Renal pelvis (tissue), 12 donors: ENCODE measurements at places on chromosomes 6 and 20.

GRCh38 chr6:44223319-44224028, at the start of gene SLC29A1:
TSS of gene SLC29A1 (plus strand) at chr6:44223595. CDS start at chr6:44227314, 3,719 bp downstream.
- DNase-seq, result no peak

DNA sequence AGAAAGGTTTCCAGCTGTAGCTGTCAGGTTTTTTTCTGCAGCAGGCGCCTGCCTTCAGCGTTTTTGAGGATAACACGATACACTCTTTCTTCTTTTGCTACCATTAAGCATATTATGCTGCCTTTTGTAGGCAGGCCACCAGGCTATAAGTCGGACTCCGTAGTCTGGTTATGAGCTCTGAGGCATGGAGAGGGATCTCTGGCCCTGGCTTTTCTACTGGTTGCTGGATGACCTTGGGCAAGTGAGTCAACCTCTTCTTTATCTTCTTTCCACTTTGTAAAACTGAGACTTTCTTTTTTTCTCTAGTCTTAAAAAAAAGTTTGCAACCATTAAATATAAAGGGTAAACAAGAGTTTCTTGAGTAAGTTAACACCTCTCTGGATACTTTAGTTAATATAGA, 120.2 kb downstream of the BCKDHB start:
- no peak for DNase-seq

DNA sequence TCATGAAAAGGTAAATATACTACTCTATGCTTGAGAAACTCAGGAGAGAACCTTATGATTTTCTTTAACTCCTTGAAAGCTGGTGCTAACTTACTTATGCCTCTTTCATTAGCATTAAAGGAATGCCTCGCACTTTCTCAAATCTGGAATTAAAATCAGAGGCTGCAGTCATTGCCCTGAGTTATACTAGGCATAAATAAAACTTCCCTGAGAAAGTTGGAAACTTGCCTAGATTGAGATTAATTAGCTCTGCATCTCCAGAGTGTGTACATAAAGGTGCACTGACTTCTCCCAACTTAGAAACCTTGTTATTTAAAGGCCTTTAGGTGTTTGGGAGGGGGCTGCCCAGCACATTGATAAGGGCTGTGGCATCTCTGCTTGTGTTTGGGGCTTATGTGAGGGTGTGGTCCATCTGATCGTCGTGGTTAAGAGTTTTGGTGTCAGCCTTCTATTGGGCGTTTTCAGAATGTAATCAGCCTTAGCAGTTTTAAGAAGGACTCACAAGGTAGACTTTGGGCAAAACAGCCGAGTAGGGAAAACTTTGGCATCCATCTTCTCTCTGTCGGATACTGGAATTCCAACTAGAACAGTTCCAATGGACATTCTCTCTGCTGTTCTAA, 32.1 kb upstream of the CCN6 start:
- DNase-seq, result no peak

GRCh38 chr20:1946442-1946761, 47.5 kb downstream of the PDYN start:
- no peak for DNase-seq

DNA sequence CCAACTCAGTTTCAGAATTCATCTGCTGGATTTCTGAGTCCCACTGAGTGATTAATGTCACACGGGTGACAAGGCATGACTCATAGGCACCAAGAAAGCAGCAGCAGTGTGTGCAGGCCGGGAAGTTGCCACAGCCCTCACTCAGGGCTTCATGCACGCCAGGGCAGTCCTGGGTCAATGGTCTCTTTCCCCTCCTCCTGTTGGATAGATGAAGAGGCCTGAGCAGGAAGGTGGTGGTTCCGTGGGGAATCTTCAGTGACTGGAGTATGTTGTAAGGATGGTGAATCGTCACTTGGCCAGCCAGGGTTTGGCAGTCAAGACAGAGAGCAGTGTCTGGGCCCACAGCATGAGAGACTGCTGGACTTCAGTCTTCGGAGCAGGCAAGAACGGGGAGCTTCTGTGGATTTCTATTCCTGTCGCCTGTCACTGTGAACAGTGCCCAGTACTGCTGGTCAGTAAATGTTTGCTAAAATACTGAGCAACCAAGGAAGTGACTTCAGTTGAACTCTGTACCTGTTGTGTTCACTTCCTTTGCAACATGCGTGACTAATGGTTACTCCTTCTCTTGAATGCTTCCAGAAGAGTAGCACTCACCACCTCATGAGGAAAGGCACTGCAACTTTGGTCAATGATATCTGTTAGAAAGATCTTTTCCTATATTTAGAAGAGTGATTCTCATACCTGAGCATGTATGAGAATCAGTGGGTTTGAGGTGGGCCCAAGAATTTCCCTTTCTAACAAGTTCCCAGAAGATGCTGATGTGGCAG, 62.0 kb upstream of the CD93 start:
- no peak for DNase-seq

- no peak for DNase-seq
Observed at GRCh38 chr6:130303431-130303830, 62.4 kb upstream of the TMEM200A start.

DNA sequence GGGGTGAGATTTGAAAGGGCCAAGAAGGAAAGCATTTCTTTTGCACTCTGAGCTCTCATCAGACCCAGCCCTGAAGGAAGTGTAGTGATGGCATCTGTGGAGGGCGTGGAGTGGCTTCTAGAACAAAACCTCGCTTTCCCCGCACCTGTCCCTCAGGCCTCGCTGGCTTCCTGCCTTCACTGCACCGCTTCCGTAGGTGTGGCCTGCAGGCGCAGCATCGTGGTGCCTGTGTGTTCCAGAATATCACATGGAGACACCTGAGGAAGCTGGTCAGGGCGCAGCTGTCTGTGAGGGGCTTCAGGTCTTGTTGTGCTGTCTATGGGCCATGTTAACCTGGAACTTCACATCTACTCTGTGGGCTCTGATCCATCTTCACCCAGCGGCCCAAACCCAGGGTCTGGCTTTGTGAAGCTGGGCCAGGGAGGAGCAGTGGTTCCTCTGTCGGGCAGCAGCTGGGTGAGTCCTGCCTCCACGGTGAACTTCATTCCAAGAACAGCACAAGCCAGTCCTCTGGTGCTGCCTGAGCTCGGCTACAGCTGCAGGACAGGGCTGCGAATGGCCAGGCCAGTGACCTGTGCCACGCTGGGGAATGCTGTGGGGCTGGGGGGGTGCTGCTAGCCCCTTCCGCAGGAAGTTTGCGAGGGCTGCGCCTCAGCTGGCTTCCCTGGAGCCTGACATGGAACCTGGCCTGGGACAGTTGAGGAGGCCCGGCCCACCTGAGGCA, 40.9 kb downstream of the DSTN start:
- no peak for DNase-seq

DNA sequence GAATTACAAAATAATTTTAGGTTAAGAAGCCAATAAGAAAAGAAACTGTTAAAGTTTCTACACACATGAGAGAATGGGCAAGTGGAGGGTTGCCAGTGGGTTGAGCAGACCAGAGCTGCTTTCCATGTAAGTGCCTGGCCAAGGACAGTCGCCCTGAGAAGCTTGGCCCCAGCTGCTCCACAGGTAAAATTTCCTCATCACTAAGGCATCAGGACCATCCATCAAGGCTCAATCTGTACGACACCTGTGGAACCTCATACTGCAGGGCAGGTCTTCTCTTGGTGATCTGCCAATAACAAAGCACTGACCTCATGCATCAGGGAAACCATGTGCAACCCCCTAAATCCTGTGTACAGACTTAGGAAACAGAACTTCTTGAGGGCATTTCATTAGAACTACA, 115.4 kb downstream of the INSM1 start:
- no peak for DNase-seq

- DNase-seq, result no peak
Observed at GRCh38 chr6:68313911-68314310, 321.2 kb upstream of the ADGRB3 start.

DNA sequence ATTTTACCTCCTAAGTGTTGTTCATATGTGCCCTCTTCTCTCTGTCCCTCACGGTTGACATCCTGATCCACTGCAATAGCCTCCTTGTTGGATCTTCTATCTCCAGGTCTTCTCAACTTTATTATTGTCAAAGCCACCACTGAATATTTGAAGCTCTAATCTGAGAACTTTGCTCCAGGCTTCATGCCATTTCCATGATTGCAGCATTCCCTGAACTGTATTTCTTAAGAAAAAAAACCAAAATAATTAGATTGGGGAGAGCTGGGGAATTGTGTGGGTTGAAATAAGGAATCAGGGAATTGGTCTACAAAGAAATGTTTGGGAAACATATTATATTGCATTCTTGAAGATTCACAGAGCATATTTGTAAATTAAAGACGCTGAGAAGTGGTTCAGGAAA, 2.5 kb upstream of the STX7 start:
- no peak for DNase-seq

GRCh38 chr6:120620900-120621299, 713.4 kb downstream of the TBC1D32 start:
- no peak for DNase-seq

DNA sequence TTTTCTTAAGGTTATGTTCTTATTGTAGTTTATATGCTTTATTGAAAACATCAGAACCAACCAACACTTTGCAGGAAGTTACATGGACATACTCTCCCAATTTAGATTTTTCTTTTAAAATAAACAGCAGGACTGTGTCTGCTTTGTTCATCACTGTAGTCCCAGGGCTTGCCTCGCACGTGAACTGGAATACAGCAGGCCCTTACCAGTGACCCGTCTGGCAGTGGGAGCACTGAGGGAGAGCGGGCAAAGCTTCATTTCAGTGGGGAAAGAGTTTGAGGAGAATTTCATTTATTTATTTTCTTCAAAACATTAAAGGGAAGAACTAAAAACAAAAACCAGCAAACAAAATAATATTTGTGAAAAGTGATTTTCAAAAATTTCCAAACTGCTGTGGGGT, 230.8 kb downstream of the PAX1 start:
- no peak for DNase-seq

GRCh38 chr6:159089443-159089842, 44.7 kb upstream of the TAGAP start:
- DNase-seq, result no peak

GRCh38 chr6:122798099-122798641, 9.1 kb downstream of the SMPDL3A start:
- DNase-seq, result no peak

- DNase-seq, result no peak
Observed at GRCh38 chr6:149563203-149563927, 2.8 kb upstream of the GINM1 start.

- DNase-seq, result no peak
Observed at GRCh38 chr6:100202417-100203194, 208.6 kb upstream of the MCHR2 start.

DNA sequence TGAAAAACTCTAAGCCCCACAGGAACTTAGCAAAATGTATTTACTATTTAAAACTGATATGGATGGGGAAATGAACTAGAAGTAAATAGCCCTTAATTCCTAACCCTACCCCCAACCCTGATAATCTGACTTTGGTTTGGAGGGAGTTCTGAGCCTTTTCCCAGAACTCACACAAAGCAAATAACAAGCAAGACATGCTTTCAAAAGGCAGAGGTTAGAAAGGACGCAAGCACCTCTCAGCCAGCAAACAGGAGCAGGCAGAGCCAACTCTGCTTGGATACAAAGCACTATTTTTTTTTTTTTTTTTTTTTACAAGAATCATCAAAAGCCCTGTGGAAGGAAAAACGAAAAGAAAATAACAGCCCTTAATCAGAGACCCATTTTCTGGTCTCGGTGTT, 58.7 kb downstream of the SLC22A23 start:
- no peak for DNase-seq

DNA sequence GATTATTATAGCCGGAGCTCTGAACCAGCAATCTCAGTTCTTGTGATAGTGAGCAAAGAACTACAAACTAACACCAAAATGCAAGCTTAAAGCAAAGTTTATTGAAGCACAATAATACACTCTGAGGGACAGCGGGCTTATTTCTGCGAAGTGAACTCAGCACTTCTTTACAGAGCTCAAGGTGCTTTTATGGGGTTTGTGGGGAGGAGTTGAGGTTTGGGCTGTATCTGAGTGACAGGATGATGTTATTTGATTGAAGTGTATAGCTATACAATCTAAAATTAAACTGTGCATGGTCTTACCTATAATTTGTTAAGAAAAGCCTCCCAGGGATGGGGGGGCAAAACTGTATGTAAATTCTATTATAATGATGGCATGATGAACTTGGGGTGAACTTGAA, 1.0 kb upstream of the HFE start:
- DNase-seq, result no peak

DNA sequence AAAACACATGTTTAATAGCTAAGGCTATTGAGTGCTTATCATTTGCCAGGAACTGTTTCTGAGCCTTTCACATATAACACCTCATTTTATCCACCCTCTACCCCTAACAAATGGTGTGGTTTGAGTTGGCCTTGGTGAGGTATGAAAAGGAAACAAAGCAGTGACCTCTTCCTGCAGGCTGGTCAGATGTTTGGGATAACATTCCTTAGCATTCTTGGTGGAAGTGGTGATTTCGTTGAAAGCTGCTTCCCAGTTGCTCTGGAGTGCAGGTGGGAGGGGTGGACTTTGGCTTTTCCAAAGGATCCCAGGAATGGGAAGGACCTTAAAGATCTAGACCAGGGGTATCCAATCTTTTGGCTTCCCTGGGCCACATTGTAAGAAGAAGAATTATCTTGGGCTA, 41.3 kb downstream of the CARMIL1 start:
- DNase-seq, result no peak

GRCh38 chr20:44990425-44990824, 24.1 kb downstream of the STK4 start:
- DNase-seq, result no peak

GRCh38 chr6:92790381-92790780, 629.0 kb downstream of the EPHA7 start:
- DNase-seq, result no peak

DNA sequence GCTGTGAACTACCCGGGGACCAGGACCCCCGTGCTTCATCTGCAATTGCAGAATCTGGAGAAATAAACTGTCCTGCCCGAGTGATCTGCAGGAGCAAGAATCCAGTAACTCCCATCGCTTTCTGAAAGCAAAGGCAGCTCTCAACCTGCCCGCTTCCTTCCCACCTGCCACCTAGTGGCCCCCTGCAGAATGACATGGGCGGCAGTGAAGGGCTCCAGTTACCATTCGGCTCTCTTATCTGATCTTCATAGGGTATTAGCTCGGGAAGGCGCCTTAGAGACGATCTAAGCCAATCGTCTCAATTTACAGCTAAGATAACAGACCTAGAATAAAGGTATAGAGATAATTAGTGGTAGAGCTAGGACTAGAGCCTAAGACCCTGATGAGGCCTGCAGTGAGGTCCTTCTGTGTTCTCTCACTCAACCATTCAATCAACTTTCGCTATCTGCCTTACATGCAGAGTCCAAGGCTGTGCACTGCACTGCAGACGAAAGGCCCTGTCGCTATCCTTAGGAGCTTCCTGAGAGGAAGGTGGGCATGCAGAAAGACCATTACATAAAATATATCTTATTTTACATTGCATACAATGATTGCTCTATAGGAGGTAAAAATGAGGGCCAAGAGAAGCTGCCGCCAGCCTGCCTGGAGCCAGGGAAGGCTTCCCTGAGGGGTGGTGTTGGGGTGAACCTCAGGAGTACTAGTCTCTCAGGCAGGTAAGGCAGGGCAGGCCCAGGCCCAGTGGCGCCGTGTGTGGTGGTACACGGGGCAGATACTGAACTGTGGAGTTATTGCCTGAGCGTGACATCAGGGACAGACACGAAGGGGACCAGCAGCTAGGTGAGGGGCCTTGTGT, 7.1 kb upstream of the PSMG4 start:
- peak; percentile 80 for DNase-seq

GRCh38 chr20:5806457-5807263, 56.5 kb downstream of the SHLD1 start:
- no peak for DNase-seq

GRCh38 chr20:15561707-15562404, 1011.4 kb downstream of the KIF16B start:
- no peak for DNase-seq

- no peak for DNase-seq
Observed at GRCh38 chr6:3524456-3524855, 67.6 kb upstream of the SLC22A23 start.

GRCh38 chr6:91013511-91013910, 426.6 kb upstream of the MAP3K7 start:
- no peak for DNase-seq
